NCI-H1436 (cell line): ENCODE measurements at places on chromosomes 1 and 21.

GRCh38 chr1:224052772-224053171 is 61.1 kb upstream of the FBXO28 start:
- no peak for DNase-seq

GRCh38 chr21:34513129-34513675 is 1.2 kb upstream of the KCNE1 start:
- no peak for DNase-seq

DNA sequence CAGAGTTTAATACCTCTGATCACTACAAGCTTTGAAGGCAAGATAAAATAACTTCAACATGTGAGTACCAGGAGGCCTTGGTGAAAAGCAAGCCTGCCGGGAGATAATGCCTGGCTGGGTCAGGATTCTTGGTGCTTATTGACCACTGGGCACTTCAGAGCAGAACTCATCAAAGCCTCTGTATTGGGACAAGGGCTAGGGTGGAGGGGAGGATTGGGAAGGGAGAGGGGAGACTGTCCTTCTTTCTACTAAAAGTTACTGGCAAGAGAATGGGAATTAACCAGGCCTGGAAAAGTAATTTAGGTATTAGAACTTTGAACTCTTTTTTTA is 35.2 kb downstream of the NEK2 start:
- no peak for DNase-seq

DNA sequence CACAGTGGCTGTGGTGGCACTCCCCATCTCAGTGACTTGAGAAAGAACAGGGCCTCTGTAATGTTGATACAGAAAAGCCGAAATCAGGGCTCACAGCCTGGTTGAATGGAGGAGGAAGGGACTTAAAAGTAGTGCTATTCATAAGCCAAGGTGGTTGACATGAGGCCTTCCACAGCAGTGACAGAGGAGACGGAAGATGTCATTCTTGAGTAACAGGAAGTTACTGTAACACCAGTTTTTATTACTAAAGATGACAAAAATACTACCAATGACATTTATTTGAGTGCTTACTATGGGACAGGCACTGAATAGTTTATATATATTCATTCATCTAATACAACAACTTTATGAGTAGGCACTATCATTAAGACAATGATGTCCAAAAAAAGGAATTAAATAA is 52.8 kb upstream of the GNG12 start:
- no peak for DNase-seq

DNA sequence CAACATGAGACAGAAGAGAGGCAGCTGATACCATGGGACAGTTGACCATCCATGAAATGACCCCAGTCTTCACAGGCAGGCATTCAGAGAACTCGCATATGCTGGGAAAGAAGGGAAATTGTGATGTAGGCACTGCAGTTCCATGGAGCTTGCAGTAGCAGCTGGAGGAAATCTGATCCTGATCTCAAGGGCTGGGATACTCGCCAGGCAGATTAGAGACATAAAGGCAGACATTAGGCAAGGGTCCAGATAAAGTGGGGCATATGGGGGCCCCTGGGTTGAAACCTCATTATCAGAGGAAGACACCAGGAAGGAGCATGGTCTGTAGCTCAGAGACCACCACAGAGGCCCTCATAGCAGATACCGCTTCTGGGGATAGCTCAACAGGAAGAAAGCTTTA is 48.7 kb upstream of the TNR start:
- no peak for DNase-seq

GRCh38 chr1:41484402-41485241 is at the start of gene EDN2:
EDN2 (minus strand) TSS chr1:41484683; CDS start chr1:41484601, 82 bp downstream.
- peak; percentile 68 for DNase-seq

DNA sequence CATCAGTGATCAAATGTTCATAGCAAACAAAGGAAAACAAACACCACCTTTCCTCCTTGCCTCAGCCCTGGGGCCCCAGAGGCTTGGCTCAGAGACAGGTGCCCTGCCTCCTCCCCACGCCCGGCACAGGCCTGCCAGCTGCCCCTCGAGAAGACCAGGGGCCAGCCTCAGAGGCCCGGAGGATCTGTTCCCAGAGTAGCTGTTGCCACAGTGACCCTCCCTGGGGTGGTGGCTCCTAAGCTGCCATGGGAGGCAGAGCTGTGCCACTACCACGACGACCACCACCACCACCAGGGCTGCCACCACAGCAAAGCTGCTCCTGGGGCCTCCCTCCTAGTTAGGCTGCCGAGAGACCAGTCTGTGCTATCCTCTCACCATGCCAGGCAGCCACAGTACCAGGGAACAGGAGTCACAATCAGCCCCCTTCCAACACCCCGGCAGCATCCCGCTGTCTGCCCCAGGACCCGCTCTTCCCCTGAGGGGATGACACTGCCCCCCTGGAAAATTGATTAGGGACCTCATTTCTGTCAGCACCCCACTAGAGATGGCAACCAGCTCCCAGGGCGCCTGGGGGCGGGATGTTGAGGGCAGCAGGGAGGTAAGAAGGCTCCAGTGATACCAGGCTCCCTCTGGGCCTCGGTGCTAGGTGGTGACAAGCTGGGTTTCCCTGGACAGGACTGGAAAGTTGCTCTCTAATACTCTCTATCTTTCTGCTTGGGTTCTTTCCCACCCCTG is 30.5 kb downstream of the KCNC4 start:
- peak; percentile 45 for DNase-seq

- no peak for DNase-seq
Observed at GRCh38 chr1:4307468-4307845, 347.0 kb upstream of the AJAP1 start.

DNA sequence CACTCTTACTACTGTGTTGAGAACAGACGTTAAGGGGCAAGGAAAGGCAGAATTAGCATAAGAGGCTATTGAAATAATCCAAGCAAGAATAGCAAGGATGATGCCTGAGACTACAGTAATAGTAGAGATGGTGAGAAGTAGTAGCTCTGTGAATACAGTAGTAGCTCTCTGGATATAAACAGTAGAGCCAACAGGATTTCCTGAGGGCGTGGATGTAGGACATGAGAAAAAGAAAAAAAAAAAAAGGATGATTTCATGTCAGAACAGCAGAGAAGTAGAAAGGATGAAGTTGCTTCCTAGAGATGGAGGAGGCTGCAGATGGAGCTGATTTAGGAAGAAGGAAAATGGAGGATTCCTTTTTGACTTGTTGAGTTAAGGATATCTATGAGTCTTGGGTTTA is 112.3 kb downstream of the OMA1 start:
- no peak for DNase-seq
